AML-193 (cell line): ENCODE measurements at places on chromosomes 1 and 21.

GRCh38 chr1:201640624-201641023 is 101.7 kb downstream of the NAV1 start:
- no peak for DNase-seq

DNA sequence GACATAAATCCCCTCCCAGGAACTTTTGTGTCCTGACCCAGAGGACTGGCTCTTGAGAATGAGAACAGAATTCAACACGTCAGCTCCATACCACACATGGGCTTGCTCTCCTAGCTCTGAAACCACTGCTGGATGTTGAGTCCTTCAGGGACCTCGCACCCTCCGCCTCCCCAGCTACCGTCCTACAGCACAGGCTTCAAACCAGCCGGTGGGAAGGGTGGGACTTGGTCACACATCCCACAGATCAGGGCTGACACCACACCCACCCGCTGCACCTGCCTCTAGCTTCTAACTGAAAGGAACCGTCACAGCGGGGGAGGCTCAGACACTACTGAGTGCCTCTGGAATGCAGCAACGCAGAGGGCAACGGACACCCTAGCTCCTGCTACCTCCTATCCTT is 24.0 kb downstream of the MRAP start:
- no peak for DNase-seq

- no peak for DNase-seq
Measured at GRCh38 chr1:115556236-115556635, 85.5 kb upstream of the VANGL1 start.

DNA sequence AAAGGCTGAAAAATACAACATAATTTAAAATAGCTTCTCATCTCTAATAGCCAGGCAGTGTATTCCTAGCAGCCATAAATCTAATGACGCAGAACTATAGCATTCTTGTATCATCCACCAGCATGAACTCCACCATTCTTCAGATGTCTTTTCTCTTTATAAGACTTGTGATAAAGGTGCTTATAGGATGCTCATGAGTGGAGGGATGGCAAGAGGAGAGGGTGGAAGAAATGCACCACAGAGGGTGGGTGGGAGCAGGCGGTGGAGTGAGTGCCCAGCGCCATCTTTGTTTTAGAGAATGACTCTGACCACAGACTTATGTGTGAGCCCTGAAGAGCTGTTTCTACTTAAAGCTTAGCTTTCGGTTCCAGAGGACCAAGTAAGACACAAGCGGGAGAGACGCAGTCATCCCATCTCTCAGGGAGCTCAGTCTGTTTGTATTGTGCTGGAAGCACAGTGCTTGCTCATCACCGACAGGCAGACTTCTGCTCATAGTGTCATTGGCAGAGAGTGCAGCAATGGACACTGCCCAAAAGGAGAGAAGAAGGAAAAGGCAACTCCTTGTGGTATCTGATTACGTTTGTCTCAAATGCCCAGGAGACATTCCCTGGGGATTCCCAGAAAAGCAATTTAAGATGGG is 65.6 kb downstream of the KCNJ15 start:
- DNase-seq, result no peak

GRCh38 chr1:150621497-150622302 is 7.7 kb downstream of the ENSA start:
- DNase-seq, result peak; percentile 61

DNA sequence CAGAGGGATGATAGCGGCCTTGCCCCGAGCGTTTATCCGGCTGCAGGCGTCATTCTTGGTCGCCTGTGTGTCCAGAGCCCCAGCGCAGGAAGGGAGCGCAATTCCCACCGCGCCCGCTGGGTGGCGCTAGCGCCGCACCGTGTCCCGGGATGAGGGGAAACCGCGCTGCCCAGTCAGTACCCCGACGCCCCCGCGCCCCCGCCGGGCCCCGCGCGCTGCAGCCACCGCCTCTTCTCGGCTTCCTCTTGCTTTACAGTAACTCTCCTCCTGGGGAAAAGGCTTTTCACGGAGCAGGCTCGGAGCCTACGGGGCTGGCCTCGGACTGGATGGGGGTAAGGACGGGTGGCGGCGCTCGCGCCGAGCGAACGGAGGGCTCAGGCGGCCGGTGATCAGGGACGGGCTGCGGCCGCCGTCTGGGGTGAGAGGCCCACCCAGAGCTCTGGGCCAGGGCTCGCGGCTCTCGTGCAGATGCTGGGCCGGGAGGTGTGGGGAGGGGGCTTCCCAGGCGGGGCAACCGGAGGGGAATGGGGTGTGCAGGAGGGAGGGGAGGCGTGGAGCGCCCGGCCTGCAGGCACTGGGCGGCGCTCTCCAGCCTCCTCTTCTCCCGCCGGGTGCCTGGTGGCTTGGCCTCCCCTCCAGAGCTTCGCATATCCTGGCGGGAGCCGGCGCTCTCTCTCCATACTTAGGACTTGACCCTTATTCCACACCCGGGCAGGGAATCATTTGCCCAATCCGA is 29.8 kb downstream of the TEX35 start:
- DNase-seq, result peak; percentile 62

DNA sequence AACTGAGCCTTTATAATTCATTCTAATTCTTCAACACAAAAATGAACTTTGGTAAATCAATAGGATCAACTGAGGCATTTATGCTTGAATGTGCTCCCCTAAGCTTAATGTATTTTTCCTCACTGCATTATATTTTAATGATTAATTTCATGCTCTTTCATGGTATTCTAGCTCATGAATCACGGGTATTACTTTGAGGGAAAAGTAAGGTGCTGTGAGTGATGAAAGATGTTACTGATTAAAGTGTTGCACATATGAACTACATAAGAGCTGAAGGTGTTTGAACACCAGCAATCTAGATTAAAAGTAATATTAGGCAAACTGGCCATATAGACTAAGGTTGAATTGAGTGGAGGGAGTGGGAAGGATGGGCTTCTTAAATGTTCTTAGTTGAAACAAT is 1.9 kb downstream of the DPYD start:
- DNase-seq, result no peak

GRCh38 chr1:31382379-31382989 is 9.6 kb upstream of the FABP3 start:
- DNase-seq, result no peak

GRCh38 chr1:240424740-240425464 is 187.1 kb downstream of the GREM2 start:
- DNase-seq, result no peak

DNA sequence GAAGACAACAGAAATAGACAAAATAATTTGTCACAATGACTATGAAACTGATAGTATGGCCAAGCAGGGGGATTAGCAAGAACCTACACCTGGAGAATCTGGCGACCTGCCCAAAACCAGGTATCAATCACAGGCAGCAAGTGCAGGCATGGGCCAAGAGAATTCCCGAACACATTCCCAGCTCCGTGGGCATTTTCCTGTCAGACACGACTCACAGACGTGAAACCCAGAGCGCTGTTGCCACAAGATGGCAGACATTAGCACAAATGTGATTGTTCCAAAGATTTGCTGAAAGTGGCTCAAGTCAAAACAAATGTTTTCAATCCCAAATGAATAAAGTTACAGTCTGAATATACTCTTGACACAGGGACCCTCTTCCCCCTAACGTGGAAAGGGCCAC is 36.8 kb downstream of the HLCS start:
- DNase-seq, result no peak

DNA sequence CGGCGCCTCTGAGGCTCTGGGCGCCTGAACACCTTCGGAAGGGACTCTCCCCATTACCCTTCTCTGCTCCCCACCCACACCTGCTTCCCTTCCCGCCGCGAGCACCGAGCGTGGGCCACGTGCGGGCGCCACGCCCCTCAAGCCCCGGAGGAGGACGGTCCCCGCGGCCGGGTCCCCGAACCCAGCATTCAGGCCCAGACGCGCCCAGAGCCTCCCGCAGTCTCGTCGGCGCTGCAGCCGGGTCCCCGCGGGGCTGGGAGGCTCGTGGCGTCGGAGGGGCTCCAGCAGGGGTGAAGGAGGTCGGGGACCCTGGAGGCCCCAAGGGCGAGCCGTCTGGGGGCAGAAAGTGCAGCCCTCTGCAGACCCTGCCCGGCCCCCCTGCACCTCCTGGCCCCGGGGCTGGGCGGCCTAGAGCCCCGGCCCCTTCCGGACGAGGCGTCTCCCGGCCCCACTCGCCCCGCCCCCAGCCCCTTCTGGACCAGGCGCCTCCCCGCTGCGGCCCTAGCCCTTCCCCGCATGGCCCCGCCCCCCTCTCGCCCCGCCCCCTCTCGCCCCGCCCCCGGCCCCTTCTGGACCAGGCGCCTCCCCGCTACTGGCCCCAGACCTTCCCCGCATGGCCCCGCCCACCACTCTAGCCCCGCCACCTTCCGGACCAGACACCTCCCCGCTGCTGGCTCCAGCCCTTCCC is 378 bp upstream of the SMIM1 start:
- peak; percentile 65 for DNase-seq

DNA sequence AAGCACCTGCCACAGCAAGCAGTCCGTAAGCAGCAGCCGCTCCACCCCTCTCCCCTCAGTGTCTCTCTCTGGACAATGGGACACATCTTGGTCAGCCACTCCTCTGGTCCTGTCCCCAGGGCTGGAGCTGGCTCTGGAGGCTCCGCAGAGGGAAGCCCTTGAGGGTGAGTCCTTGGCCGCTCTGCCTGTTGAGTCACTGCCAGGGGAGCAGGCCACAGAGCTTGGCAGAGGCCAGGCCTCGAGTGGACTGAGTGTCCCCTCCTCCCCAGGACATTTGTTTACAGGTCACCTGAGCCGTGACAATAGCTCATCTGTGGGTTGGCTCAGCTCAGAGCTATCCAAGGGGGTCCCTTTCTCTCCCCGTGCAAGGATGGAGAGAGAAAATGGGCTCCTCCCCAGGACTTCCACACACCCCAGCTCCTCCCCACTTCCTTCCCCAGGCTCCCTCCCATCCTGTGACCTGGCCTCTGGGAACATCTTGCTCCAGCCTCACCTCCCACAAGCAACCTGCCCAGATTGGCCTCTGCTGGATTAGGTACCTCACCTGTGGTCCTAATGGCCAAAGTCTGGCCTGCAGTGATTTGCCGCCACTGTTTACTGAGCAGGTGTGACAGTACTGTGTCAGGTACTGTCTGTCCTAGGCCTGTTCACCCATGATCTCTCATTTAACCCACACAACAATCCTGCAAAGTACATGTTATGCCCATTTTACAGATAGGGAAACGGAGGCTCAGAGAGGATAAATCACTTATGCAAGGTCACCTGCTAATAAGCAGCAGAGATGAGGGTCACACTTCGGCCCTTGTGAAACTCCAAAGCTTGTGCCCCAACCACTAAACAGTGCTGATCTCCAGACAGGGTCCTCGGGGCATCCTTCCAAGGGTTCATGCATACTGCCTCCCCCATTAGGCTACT is 4.8 kb downstream of the FAM131C start:
- DNase-seq, result no peak

DNA sequence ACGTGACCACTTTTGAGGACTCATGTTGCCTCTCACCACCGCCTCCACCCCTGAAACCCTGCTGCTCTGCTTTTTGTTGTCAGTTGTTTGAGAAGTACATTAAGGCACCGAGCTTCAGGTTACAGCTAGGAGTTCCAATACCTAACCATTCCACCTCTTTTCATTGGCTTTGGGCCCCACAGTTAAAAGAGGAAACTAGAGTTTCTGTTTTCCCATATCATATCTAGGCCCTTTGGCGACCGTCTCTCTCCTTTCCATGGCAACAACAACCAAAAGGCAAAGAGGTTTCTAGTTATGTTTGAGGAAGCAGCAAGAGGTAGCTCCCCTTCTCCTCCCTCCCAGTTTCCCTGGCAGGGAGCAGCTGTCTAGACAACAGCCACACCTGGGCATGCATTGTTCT is 5.9 kb downstream of the ANKRD35 start:
- no peak for DNase-seq

GRCh38 chr1:234851450-234852438 is 241.8 kb upstream of the IRF2BP2 start:
- no peak for DNase-seq

- DNase-seq, result no peak
Measured at GRCh38 chr1:2823921-2824610, 22.6 kb upstream of the TTC34 start.

DNA sequence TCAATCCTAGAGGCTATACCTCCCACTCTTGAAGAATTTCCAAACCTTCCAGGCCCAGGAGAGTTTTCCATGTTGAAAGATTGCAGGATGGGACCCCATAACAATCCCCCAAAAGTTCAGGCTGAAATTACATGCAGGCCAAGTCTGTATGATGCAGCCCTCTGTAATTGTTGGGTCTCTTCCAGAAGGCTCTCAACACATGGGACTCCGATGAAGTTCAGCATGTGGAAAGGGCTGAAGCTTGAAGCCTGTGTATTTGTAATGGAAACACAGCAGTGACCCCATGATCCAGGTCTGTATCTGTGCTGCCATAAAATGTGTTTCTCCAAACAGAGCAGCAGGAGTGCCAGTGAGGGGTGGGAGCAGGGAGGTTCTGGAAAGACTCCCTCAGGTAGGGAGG is 202.5 kb upstream of the LYPLAL1 start:
- no peak for DNase-seq

GRCh38 chr1:168921629-168922028 is 184.9 kb upstream of the ATP1B1 start:
- no peak for DNase-seq

- DNase-seq, result no peak
Measured at GRCh38 chr1:211305044-211305443, 21.6 kb upstream of the TRAF5 start.

- DNase-seq, result no peak
Measured at GRCh38 chr21:16279731-16280581, 550.2 kb downstream of the USP25 start.

- peak; percentile 84 for DNase-seq
Measured at GRCh38 chr1:89274411-89274857, 1.8 kb upstream of the GBP5 start.

- DNase-seq, result peak; percentile 8
Measured at GRCh38 chr1:156911577-156912298, 8.7 kb upstream of the LRRC71 start.

DNA sequence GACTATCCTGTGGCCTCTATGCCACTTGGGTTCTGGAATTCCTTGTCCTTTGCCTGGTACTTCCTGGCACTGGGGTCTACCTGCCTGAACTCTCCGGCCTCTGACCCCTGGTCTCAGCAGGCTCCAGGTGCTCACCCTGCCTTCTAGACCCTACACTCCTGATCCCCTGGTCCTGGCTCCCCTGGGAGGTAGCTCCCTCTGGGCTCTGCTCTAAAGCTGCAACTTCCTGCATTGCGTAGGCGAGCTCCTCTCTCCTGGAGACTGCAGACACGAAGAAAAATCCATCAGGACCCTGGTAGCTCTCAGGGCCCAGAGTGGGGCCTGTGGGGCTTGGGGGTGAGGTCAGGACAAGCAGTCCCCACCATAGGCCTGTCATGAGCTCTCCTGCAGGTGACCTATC is 7.8 kb upstream of the PLEKHG5 start:
- DNase-seq, result no peak

GRCh38 chr1:70805641-70806040 is 242.0 kb downstream of the PTGER3 start:
- DNase-seq, result no peak

DNA sequence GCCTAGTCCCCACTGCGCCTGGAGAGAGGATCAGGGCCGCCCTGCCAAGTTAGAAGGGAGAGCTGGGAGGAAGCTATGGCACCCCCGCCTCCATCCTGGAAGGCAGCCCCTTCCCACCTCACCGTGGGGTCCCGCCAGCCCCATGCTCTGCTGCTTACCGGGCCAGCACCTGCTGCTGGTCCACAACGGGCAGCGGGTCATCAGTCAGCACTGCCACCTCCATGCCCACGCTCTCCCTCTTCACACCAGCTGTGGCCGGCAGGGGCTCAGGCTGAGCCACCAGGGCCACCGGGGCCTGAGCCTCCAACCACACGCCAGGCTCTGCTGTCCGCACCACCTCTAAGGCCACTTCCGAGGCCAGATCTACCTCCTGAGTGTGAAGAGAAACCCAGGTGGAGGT is 23.5 kb upstream of the DDOST start:
- DNase-seq, result no peak
